ENCODE measurements at places on chromosomes 2 and 18. TPM values are rescaled to one million over a fixed set of nuclear protein-coding genes. Genes with fewer than 3 reads are reported as not detected.

MC5R gene
- not detected for total RNA-seq

SLC16A14 gene
- 2.3 TPM for total RNA-seq

PTPN4 gene
- 30.4 TPM for total RNA-seq

PLB1 gene
- 4.1 TPM for total RNA-seq

ST3GAL5 gene
- total RNA-seq, result 9.4 TPM

NEU2 gene
- not detected for total RNA-seq

Measured in articular chondrocyte of knee joint (primary cell).